ENCODE measurements at places on chromosomes 1 and 21.

- no peak for DNase-seq
These were observed 18.8 kb downstream of the RGS13 start for GRCh38 chr1:192654591-192655251.

DNA sequence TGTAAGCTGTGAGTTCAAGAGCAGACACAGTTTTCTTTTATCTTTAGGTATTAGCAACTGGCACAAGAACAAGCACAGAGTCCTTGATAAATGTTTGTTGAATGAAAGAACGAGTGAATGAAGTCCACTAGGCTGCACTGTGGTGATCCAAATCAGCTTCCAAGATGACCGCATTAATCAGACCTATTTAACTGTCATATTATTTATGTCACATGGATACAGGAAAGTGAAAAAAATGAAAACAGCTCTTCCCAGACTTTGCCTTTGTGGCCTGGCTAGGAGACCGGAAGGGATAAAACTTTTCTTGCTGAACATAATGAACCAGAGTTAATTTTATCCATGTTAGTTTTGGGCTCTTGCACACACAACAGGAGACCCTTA lies 261.3 kb downstream of the TNR start:
- DNase-seq, result no peak

- DNase-seq, result no peak
These were observed 13.8 kb downstream of the MYOM3 start for GRCh38 chr1:24098102-24098501.

GRCh38 chr21:16535626-16536025 lies 805.8 kb downstream of the USP25 start:
- no peak for DNase-seq

DNA sequence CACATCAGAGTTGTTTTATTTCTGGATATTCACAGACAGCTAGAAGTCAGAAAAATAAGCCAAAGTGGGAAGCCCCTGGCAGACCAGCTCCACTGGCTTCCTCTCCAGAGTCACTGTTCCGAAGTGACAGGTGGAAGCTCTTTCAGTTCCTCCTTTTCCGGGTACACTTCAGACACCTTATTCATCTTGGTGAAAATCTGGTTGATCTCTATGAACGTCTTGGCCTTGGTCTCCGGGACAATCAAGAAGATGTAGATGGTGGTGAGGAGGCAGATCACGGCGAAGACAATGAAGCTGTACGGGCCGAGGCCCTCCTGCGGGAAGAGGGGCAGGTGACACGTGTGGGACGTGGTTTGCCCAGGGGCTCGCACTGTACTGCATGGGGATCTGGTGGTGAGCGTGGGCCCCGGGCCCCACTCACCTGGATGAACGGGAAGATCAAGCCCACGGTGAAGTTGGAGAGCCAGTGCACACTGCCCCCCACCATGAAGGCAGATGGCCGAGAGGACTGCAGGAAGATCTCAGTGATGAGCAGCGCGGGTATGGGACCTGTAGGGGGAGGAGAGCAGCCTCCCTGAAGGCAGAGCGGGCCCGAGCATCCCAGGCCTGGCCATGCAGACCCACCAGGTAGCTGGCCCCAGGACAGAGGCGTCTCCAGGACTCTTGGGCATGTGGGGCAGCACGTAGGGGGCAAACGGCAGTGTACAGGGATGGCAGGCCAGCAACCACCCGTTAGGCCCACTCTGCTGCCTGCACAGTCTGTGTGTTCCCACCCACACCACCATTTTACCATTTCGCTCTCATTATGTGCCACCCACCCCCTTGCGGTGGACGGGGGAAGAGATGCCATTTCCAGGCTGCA lies 11.5 kb upstream of the SLC2A7 start:
- no peak for DNase-seq

DNA sequence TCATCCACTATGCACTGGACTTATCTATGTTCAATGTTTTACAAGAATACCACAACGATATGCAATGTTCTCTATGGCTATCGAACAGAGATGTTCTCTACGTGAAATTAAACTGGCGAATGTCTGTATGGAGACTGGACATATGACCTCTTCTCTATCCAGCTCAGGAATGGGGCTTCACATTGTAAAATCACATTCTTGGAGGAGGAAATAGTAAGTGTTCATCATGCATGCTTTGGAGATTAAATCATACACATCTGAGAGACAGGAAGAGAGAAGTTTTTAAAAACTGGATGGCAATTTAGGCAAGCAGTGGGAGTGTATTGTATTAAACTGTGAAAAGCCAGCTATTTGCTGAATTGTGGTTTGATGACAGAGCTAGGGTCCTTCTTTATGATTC lies 47.9 kb upstream of the RGL1 start:
- DNase-seq, result no peak

GRCh38 chr1:66237042-66237441 lies 296.9 kb upstream of the SGIP1 start:
- DNase-seq, result no peak

- no peak for DNase-seq
These were observed 49.0 kb downstream of the TPR start for GRCh38 chr1:186326009-186326408.
